ENCODE measurements at places on chromosomes 1 and 21.

DNA sequence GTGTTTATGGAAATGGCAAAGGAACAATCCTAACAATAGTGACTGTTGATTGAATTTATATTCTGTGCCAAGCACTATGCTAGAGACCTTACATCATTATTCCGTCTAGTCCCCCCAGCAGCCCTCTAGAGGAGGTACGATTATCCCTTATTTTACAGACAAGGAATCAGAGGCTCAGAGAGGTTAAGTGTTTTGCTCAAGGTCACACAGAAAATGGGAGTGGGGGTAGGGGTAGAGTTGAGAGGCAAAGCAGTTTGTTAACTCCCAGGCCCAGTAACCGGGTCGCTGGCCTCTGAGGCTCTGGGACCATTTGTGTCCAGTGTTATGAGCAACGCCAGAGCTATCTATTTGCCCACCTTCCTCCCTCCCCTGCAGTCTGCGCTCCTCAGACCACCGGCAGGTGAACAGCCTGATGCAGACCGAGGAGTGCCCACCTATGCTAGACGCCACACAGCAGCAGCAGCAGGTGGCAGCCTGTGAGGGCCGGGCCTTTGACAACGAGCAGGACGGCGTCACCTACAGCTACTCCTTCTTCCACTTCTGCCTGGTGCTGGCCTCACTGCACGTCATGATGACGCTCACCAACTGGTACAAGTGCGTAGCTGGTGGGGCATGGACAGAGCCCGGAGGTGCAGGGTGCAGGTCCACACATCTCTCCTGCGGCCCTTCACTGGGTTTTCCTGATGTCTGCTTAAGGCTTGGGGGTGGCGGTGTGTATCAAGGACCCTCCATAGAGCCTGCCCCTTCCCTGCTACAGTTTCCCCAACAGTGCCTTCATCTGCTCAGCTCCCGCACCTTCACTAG, 19.8 kb downstream of the SERINC2 start:
- DNase-seq: no peak

GRCh38 chr1:8294170-8294697, 23.7 kb upstream of the SLC45A1 start:
- DNase-seq: no peak

DNA sequence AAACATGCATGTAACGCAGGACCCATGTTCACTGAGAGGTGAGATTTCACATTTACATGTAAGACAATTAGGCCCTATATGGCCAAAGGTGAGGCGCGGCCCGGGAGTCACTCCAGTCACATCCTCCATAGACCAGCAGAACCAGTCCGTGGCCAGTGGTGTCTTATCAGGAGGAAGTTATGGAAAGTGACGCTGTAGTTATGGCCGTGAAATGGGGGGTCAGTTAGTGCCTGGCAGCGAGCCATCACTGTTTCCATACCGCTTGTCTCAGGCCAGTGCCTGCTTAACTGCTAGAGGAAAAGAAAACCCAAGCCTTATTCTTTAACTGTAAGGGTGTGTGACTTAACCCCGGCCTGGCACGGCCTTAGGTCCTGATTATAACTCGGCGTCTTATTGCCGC, 6.1 kb downstream of the C1orf159 start:
- DNase-seq: no peak

- DNase-seq: no peak
These were observed 196.9 kb downstream of the TTLL7 start for GRCh38 chr1:83802023-83802422.

DNA sequence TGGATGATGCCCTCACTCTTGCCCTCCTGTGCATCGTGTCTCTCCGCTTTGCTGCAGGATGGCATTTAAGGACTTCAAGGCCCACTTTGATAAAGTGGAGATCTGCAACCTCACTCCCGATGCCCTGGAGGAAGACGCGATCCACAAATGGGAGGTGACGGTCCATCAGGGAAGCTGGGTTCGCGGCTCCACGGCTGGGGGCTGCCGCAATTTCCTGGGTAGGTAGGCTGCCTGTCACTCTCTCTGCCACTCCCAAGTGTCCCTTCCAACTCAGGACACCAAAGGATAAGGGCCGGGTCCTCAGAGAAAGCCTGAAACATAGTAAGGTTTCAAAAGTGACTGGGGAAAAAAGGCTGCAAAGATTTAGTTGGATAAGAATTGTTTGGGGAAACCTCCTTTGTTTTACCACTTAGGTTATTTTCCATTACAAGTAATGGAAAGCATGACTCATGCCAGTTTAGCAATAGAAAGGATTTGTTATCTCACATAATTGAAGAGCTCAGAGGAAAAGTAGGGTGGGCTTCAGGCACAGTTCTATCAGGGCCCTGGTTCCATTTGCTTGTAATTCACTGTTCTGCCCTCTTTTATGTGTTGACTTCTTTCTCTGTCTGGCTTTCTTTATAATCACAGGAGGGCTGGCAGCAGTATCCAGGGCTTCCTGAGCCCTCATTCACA, 31.9 kb downstream of the CAPN9 start:
- DNase-seq: no peak

GRCh38 chr1:156420205-156421061, 51.4 kb downstream of the RHBG start:
- DNase-seq: peak; percentile 38

GRCh38 chr1:55334160-55334559, 119.0 kb upstream of the USP24 start:
- DNase-seq: no peak

DNA sequence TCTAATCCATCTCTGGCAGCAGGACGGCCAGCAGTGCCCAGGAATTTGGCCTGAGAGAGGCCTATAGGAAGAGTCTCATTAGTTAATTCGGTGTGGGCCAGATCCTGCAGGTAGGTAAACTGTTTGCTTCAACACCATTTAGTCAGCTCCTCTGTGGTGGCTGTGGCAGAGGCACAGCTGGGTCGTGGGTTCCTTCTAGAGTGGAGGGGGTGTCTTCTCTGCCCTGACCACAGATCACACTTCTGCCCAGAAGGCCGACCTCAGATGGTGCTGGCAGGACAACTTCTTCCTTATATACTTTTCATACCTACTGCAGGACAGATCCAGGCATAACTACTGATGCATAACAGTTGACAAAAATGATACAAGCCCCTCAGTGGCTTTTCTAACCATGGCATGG, 281.4 kb downstream of the RPS6KC1 start:
- no peak for DNase-seq

DNA sequence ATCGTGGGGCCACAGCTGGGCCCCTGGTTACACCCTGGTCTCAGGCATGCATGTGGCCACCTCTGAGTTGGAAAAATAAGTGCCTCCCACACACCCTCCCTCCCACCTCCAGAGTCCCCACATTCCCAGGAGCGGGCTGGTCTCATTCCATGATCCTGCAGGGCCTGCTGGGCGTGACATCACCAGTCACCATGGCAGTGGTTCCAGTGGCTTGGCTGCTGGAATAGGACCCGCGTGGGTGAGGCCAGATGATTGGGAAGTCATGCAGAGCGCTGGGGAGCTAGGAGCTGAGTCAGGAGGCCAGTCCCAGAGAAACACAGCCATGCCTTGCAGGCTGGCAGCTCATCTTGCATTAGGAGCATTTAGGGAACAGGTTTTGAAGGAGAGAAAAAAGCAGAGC, 125.4 kb upstream of the TMEM51 start:
- no peak for DNase-seq

DNA sequence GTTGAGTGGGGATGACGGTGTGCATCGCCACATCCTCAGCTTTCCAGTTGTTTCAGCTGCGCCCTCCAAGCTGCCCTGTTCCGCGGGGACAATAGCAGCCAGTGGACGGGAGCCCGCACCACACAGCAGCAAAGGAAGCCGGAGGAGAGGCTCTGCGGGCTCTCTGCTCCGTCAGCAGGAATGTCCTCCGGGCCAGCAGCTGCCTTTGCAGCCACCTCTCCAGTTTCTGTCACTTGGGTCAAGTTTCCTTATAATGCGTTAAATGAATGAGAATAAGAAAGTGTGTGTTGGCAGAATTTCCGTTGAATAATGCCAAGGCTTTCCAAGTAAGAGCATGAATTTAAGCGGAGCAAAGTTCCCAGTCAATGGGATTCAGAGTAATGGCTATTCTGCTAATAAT, 263.3 kb downstream of the KIF26B start:
- DNase-seq: no peak

DNA sequence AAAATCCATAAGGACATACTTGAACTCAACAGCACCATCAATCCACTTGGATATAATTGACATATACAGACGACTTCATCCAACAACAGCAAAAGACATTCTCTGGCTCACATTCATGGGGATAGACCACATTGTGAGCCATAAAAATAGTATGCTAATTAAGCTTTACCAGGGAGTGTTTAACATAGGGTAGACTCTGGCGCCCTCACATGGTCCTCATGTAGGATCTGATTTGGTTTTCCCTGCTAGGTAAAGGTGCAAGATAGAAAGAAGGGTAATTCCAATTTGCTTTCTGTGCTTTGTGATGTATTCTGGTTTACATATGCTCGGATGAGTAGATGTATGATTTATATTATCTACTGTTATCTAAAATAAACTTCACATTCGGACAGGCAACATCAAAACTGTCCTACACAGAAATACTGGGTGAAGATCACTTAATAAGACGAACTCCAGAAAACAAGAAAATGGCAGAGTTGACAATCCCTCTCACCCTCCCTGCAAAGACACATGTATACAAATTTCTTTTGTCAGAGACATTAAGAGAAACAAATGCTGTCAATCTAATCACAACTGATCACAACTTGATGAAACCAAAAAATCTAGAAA, 27.7 kb downstream of the CR1L start:
- DNase-seq: no peak

- no peak for DNase-seq
These were observed at the start of gene OLFM3 for GRCh38 chr1:101996825-101997465. Gene OLFM3, minus strand, starts transcription at chr1:101996926.

DNA sequence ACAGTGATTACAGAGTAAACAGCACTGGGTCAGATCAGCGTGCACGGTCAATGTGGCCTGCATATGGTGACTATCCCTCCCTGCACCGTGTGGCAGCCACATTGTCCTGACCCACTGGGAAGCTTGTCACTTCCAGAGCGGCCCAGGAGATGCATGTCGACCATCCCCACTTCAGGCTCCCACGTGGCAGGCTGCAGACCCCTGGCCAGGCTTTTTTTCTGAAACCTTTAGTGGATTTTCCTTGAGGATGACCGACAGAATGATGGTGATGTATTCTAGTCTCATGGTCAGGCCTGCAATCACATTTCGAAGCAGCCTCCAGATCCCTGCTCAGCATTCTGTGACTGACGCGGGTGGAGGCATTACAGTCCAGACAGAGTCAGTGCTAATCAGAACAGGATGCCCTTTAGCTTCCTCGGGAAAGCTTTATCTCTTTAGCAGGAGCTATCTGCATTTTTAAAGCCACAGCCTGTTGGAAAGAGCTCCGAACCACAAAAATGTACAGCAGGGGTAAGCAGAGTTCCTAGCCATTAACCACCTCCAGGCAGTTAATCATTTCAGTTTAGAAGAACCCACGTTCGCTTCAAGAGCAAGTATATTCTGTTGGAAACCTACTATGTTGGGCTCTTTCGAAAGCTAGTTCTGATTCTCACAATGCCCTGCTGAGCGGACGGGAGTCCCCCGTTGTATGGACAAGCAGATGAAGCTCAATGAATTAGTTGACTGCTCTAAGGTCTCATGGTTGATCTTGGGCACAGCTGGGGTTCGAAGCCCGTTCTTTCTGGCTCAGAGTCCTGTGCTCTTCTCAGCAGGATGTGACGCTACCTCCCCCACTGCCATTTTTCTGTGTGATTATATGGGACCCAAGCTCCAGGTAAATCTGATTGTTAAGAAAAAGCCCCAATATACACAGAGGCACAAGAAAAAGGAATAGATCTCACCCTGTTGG, 56.5 kb downstream of the IRF2BP2 start:
- no peak for DNase-seq

DNA sequence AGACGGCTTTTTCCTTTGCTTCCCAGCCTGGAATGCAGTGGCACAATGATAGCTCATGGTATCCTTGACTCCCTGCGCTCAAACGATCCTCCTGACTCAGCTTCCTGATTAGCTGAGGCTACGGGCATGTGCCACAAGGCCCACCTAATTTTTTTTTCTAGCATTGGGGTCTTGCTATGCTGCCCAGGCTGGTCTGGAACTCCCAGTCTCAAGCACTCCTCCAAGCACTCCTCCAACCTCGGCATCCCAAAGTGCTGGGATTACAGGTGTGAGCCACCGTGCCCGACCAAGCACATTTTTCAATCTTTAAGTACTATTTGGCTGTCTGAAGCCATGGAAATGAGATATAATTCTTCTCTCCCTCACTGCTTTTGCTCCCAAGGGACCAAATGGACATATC, 58.7 kb downstream of the MAB21L3 start:
- DNase-seq: no peak

All from effector memory CD8-positive, alpha-beta T cell (primary cell).